Astrocyte (in vitro differentiated cells and primary cell): ENCODE measurements at places on chromosomes 6 and 20. TPM values are rescaled to one million over a fixed set of nuclear protein-coding genes. Genes with fewer than 3 reads are reported as not detected.

The TRIM40 gene
- total RNA-seq: not detected in 2 replicates

The DEFB119 gene
- not detected in 2 replicates for total RNA-seq

The TUBB1 gene
- total RNA-seq: not detected in 2 replicates

The TASP1 gene
- total RNA-seq: 10.3 and 10.8 TPM in 2 replicates

The MOXD1 gene
- total RNA-seq: 3.5 and 4.8 TPM in 2 replicates

The TBC1D7 gene
- total RNA-seq: 27.2 and 27.9 TPM in 2 replicates

The SLC35D3 gene
- total RNA-seq: not detected in 2 replicates

The KCNK16 gene
- total RNA-seq: not detected in 2 replicates

The COL10A1 gene
- total RNA-seq: 0.17 TPM in 1 of 2 replicates, not detected in the other

The GABRR1 gene
- total RNA-seq: not detected in 2 replicates

The HDDC2 gene
- total RNA-seq: 53.5 and 59.5 TPM in 2 replicates

The ECT2L gene
- not detected in 2 replicates for total RNA-seq

The ZC2HC1B gene
- total RNA-seq: not detected in 2 replicates

The C4A gene
- 3.8 and 4.6 TPM in 2 replicates for total RNA-seq

The TGM3 gene
- not detected in 2 replicates for total RNA-seq

The RRAGD gene
- 3.8 and 5.2 TPM in 2 replicates for total RNA-seq
